ENCODE measurements at places on chromosomes 3 and 15.

DNA sequence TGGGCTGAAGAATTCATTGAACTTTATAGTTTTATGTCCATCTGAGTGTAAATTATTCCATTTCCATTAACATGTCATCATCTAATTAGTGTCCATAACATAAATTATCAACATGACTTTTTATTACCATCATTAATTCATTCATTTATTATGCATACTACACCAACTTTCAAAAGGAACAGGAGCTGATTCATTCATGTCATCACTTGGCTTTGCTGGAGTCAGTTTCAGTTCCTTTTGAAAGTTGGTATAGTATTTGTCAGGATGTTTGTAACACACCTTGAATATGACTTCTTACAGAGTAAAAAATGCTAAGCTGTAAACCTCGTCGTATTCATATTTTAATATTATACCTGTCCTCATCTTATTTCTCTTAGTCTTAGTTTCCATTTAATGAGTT, 298.0 kb upstream of the RBMS3 start:
- H3K4me3 ChIP-seq = no peak overlapping the region
- no peaks in the 10 kb centered on the region for H3K4me1 ChIP-seq
- DNase-seq = no peak
- no peaks in the 10 kb centered on the region for H3K27me3 ChIP-seq
- no peaks in the 10 kb centered on the region for H3K36me3 ChIP-seq

DNA sequence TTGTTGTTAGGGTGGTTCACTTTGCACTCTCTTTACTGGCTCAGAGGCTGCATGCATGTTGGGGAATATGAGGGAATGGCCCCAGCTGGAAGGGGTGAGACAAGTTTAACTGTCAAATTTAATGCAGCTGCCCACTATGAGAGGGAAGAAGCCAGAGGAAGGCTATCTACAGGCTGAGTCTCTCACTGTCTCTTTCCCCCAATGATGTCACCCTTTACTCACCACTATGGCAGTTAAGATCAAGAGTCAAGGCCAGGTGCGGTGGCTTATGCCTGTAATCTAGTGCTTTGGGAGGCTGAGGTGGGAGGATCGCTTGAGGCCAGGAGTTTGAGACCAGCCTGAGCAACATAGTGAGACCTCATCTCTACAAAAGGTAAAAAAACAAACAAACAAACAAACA, 12.2 kb upstream of the RBMS3 start:
- H3K27ac ChIP-seq = no peak overlapping the region
- H3K4me1 ChIP-seq = no peaks in the 10 kb centered on the region
- H3K27me3 ChIP-seq = no peaks in the 10 kb centered on the region
- H3K4me3 ChIP-seq = no peak overlapping the region
- no peaks in the 10 kb centered on the region for H3K36me3 ChIP-seq
- DNase-seq = no peak

- H3K36me3 ChIP-seq = no peaks in the 10 kb centered on the region
- no peak overlapping the region for H3K27ac ChIP-seq
- H3K27me3 ChIP-seq = no peaks in the 10 kb centered on the region
These were observed 87.8 kb downstream of the ASB7 start for GRCh38 chr15:100690032-100690794.

DNA sequence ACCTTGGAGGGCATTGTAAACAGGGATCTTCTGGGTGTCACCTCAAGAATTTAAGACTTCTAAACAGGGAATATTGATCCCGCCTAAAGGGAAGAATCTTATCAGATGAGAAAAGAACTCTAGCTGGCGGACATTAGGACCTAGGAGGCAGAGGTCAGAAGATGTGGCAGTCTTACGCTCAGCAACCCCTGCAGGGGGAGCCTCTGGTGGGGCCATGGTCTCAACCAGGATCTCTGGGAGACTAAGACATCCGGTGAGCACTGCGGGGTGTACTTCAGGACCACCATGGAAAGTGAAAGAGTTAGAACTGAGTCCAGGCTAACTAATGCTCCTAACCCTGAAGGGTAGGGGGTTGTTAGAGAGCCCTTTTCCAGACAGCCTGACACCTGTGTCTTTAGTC, 295.2 kb downstream of the VGLL3 start:
- no peaks in the 10 kb centered on the region for H3K27me3 ChIP-seq
- H3K36me3 ChIP-seq = no peaks in the 10 kb centered on the region
- H3K27ac ChIP-seq = no peak overlapping the region

DNA sequence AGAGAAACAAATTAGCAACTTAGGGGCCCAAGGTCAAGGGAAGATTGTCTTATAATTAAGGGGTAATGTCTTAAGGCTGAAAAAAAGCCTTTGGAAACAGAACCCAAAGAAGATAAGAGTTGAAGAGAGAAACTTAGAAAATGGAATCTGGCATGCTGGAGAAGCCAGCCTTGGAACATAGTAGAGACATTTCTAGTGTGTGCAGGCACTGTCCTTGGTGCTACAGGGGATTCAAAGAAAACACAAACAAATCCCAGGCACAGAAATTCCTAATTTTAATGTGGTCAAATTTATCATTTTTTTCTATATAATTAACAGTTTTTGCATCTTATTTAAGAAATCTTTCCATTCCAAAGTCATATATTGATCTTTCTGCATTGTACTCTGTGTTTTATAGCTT, 89.4 kb downstream of the NR1D2 start:
- no peak for DNase-seq
- no peak overlapping the region for H3K27ac ChIP-seq
- H3K36me3 ChIP-seq = no peaks in the 10 kb centered on the region
- no peaks in the 10 kb centered on the region for H3K27me3 ChIP-seq
- no peaks in the 10 kb centered on the region for H3K4me1 ChIP-seq

GRCh38 chr3:130844462-130844861, 49.4 kb upstream of the ATP2C1 start:
- H3K4me3 ChIP-seq = no peak overlapping the region
- no peaks in the 10 kb centered on the region for H3K27me3 ChIP-seq
- H3K4me1 ChIP-seq = peaks cover 6% of the 10 kb centered on the region
- no peak for DNase-seq
- H3K36me3 ChIP-seq = no peaks in the 10 kb centered on the region

DNA sequence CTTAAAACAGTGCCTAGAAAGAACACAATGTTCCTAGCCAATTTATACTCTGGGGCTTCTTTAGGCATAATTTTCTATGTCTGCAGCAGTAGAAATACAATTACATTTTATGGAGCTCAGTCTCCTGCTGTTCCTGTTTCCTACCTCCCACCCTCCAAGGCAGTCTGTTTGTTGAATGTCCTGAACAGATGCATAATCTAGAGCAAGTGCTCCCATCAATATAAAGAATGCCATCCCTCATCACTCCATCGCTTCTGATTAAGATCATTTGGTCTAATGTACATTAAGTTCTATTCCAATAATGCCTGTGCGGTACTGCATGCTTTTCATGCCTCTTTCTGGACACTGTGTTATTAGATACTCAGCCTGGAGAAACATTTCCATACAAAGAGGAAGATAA, 869.8 kb upstream of the CFAP20DC start:
- no peaks in the 10 kb centered on the region for H3K4me1 ChIP-seq
- DNase-seq = no peak
- no peaks in the 10 kb centered on the region for H3K36me3 ChIP-seq
- H3K27ac ChIP-seq = no peak overlapping the region

GRCh38 chr15:58014470-58014869, 51.0 kb downstream of the ALDH1A2 start:
- H3K27ac ChIP-seq = no peak overlapping the region
- no peak for DNase-seq
- no peak overlapping the region for H3K4me3 ChIP-seq
- H3K27me3 ChIP-seq = no peaks in the 10 kb centered on the region

GRCh38 chr3:177835917-177836316, 638.6 kb upstream of the TBL1XR1 start:
- H3K36me3 ChIP-seq = no peaks in the 10 kb centered on the region
- H3K27ac ChIP-seq = no peak overlapping the region
- peaks cover 8% of the 10 kb centered on the region for H3K4me1 ChIP-seq
- no peak overlapping the region for H3K4me3 ChIP-seq
- no peak for DNase-seq
- H3K27me3 ChIP-seq = no peaks in the 10 kb centered on the region

DNA sequence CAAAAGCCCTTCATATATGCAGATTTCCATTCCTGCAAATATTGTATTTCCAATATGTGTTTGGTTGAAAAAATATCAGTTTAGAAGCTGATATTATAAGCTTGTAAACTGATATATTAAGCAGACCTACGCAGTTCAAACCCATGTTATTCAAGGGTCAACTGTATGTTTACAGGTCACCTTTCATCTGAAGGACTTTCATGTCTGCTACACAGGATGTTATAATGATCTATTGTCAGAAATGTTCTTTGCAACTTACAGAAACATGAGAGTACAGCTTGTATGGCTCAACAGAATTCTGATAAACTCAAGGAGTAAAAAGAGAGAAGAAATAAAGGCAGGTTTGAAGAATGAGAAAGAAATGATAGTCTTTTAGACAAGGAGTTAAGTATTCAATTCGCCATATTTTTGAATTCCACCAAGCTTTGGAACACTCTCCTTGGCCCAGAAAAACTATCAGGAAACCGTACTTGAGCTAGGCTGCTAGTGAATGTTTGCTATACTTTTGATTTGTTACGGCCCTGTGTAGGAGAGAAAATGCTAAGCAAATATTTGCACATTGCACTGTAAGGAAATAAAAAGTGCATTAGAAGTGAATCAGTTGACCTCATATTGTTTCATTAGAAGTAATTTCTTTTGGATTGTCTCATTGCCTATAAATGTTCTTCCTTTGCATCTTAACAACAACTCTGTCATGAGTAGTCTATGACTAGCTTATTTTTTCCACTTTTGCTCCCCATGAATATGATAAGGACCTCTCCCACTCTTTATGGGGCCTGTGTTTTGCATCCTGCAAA, 81.2 kb downstream of the NEK11 start:
- no peaks in the 10 kb centered on the region for H3K27me3 ChIP-seq
- no peaks in the 10 kb centered on the region for H3K36me3 ChIP-seq
- H3K4me1 ChIP-seq = no peaks in the 10 kb centered on the region
- no peak overlapping the region for H3K27ac ChIP-seq
- no peak for DNase-seq

DNA sequence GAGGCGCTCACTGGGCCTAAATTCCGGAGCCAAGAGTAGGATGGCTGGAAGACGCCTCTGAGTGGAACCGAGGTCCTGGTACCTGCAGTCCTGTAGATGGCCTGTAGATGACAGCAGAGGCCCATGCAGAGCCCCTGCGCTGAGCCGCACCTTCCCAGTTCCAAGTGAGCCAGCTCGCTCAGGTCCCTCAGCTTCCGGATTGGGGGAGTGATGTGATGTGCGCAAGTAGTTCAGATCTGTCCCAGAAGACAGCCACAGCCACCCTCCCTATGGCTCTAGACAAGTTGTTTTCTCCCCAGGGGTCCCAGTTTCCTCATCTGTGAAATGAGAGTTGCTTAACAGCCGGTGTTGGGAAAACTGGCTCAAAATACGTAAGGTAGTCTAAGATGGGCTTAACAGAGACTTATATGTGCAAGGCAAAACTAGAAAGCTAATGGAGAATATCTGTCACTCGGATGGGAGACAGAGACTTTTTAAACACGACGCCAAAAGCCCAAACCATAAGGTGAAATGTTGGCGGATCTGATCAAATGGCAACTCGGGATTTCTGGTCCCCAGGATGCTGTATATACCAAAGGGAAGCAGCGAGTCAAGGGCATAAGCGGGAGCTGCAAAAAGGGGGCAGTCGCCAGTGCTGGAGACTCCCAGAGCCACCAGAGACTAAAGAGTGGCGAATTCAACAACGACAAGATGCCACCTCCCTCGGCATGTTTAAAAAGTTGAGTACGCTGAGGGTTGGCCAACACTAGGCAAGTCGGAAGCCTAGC, 765 bp upstream of the MAPKAPK3 start:
- peaks cover 3% of the 10 kb centered on the region for H3K36me3 ChIP-seq
- H3K4me3 ChIP-seq = no peak overlapping the region
- no peaks in the 10 kb centered on the region for H3K27me3 ChIP-seq
- H3K27ac ChIP-seq = peak overlapping the region; percentile 76
- H3K4me1 ChIP-seq = peaks cover 20% of the 10 kb centered on the region

DNA sequence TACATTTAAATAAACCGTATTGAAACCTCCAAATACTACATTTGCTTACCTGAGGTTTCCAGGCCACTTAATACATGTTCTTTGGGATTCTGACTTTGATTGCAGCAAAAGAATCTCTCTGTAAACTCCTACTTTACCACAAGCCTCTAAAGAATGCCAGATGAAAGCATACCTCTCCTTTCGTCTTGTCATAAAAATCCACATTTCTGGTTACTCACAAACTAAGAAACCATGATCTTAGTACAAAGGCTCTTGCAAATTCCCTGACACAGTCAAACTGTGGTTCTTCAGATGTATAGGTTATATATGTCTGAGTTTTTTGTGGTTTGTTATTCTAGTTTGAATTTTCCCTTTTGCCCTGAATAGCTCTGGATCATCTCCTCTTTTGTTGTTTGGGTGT, 188.4 kb downstream of the RAP2B start:
- H3K36me3 ChIP-seq = no peaks in the 10 kb centered on the region
- H3K4me3 ChIP-seq = no peak overlapping the region
- no peak overlapping the region for H3K27ac ChIP-seq
- H3K4me1 ChIP-seq = no peaks in the 10 kb centered on the region

DNA sequence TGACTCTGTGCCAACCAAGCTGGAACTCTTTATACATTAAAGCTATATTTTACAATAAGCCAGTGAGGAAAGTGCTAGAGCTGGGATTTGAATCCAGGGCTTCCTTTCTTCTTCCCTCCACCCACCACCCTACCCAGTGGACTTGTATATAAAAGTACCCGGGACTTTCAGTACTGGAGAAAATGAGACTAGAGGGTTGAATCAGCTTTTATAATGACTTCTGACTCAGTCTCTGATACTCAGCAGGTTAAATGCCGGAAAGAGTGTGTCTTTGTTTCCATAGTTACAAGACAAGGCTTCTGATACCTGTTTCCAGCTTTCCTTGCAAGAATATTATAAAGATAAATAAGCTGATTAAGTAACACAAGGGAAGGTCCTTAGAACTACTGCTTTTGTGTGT, 80.9 kb downstream of the FRMD4B start:
- peaks cover 10% of the 10 kb centered on the region for H3K4me1 ChIP-seq
- no peak for DNase-seq
- no peaks in the 10 kb centered on the region for H3K27me3 ChIP-seq
- no peaks in the 10 kb centered on the region for H3K36me3 ChIP-seq
- H3K27ac ChIP-seq = no peak overlapping the region

GRCh38 chr3:113783463-113783862, 36.6 kb downstream of the ATP6V1A start:
- peaks cover 3% of the 10 kb centered on the region for H3K4me1 ChIP-seq
- H3K27me3 ChIP-seq = no peaks in the 10 kb centered on the region
- H3K36me3 ChIP-seq = peaks cover 9% of the 10 kb centered on the region
- no peak overlapping the region for H3K4me3 ChIP-seq

DNA sequence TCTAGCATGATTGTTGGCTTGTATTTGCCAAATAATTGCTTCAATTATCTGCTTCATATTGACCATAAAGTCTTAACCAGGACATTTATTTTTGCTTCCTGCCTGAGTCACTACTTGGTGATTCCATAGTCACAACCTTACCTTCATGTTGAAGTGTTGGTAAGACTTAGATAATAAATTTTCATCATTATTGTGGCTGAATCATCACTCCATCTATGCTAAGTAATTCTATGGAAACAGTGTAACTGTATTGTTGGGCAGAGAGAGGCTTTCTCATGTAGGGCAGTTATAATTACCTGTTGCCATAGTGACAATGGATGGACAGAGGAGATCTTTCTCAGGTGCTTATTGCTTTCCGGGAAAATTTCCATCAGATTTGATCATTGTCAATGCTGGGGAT, 330.7 kb upstream of the LRRC3B start:
- no peaks in the 10 kb centered on the region for H3K4me1 ChIP-seq
- DNase-seq = no peak
- H3K27me3 ChIP-seq = no peaks in the 10 kb centered on the region
- H3K36me3 ChIP-seq = no peaks in the 10 kb centered on the region
- no peak overlapping the region for H3K4me3 ChIP-seq
- H3K27ac ChIP-seq = no peak overlapping the region

- no peaks in the 10 kb centered on the region for H3K36me3 ChIP-seq
- no peak overlapping the region for H3K27ac ChIP-seq
- no peak for DNase-seq
These were observed 28.0 kb downstream of the SENP7 start for GRCh38 chr3:101484805-101485620.

Measured in lung (tissue), 17 donors.